ENCODE measurements at places on chromosomes 6 and 20.

DNA sequence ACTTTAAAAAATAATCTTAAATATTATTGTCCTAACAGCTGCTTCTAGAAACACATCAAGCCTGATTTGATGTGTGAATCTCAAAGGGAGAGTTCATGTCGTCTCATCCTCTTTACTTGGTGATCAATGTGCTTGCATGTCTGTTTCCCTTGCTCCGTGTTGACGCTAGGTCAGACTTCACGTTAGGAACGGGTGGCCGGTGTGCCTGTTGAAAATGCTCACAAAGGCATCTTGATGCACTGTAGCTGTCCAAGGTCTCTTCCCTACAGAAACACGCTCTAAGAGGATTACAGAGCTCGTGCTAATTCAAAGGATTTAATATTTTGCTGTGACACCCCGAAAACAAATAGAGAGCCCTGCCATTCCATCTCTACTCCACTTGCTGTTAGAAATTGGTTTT is 84.6 kb downstream of the ID4 start:
- DNase-seq = no peak

GRCh38 chr20:32823737-32824588 is 4.2 kb downstream of the MAPRE1 start:
- DNase-seq = no peak

GRCh38 chr6:89452281-89452680 is 19.3 kb downstream of the ANKRD6 start:
- no peak for DNase-seq

DNA sequence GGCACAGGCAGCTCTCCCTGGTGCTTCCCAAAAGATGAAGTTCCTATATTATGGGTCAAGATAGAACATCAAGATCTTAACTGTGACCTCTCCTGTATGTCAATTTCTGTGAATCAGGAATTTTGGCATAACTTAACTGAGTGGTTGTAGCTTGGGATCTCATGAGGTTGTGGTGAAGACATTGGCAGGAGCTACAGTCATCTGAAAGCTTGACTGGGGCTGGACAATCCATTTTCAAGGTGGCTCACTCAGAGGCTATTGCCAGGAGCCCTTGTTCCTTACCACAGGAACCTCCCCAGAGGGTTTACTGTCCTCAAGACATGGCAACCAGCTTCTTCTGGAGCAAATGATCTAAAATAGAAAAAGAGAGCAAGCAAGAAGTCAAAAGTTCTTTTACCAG is 252.2 kb downstream of the ADGB start:
- no peak for DNase-seq

GRCh38 chr6:2229039-2229438 is 16.4 kb downstream of the GMDS start:
- no peak for DNase-seq
